ENCODE measurements at places on chromosomes 2 and 18.

DNA sequence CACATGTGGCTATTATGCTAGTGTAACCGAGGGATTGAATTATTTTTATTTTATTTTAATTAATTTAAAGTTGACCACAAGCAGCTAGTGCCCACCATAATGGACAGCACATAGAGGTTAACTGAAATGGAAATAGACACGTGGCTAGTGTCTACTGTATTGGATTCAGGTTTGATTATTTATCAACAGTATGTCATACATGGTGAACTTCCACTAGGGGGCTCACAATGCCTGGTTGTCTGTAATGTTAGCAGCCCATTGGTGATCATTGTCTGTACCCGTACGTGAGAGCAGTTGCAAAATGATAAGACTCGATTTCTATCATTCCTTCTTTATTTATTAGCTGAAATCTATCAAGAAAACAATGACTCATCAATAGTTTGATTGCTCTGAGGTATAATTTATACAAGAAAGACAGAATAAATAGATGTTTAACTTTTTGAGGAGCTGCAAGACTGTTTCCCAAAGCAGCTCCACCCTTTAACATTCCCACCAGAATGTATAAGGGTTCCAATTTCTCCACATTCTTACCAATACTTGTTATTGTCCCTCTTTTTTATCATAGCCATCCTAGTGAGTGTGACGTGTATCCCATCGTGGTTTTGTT, 76.5 kb downstream of the CYBRD1 start:
- DNase-seq, result peak; percentile 83

DNA sequence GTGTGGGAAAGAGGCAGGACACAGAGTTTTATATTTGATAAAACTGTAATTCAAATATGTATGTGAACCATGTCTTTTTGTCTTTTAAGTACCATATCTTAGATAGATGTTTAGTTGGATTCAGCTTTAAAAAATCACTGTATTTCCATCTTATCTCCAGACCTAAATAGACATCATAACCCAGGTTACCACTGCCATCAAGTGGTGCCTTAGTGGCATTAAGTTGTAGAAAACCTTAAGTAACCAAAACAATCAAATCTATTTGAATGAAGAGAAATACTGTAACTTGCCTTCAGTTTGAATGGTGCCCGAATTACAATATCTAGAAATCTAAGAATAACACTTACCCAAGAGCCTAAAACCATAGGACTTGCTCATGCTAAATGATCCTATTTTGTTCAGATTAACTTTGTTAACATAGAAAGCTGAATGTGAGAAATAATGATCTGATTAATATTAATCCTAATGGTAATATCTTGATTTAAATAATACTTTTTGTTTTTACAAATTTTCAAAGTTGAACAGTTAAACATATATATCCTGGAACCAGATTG, 92.5 kb upstream of the MAP2 start:
- DNase-seq, result peak; percentile 77

DNA sequence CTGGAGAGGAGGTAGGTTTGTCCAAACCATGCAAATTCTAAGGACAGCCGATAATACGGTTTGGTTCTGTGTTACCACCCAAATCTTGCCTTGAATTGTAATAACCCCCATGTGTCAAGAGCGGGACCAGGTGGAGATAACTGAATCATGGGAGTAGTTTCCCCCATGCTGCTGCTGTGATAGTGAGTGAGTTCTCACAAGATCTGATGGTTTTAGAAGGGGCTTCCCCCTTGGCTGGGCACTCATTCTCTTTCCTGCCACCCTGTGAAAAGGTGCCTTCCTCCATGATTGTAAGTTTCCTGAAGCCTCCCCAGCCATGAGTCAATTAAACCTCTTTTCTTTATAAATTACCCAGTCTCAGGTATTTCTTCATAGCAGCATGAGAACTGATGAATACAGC, 295.2 kb downstream of the NBAS start:
- no peak for DNase-seq

GRCh38 chr2:205776139-205776538, 93.8 kb downstream of the NRP2 start:
- DNase-seq, result no peak

DNA sequence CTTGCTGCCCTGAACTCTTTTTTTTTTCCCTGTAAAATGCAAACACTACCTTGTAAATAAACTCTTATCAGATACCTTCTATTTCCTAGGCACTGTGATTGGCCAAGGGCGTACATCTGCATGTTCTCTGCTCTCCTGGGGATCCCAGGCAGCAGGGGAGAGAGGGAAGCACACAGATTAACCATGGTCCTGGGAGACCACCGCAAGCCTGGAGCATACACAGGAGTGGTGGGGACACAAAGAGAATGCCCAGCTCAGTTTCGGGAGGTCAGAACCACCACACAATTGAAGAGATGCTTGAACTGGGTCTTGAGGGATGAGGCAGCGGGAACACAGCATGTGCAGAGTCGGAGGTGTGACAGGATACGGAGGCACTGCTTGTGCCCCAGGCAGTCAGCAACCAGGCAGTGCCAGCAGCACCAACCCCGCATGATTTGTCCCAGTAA, 2.1 kb downstream of the GREB1 start:
- no peak for DNase-seq
